ENCODE measurements at places on chromosomes 5 and 9.
A peak's percentile ranks its signal among the peaks of the same experiment; 100 is the strongest.

DNA sequence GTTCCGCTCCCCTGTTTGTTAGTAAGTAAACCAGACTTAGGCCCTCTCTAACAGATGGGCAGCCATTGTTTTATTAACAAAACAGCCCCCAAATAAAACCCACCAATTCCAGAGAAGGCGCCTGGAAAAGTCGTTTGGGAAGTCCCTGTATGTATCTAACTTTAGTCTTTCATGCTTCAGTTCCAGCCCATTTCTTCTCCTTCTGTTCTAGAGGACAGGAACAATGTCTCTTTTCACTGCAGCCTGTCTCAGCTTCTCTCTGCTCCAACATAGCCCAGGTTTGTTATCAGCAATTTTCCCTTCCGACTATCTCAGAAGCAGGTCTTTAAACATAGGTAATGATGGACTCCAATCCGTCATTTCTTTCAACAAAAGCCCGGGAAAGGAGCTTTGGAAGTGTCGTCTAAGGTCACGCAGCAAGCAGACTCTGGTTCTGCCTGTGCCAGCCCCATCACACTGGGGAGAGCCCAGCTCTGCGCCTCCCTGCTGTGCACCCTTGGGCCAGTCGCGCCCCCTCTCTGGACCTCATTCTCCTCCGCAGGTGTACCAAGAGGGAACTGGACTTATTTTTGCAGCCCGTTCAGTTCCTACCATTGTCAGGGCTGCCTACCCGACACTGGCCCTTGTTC, 9.6 kb upstream of the AKNA start:
- H3K27me3 ChIP-seq, result no peaks in the 10 kb centered on the region
- peak overlapping the region; percentile 85 for H3K4me3 ChIP-seq
- H3K36me3 ChIP-seq, result no peaks in the 10 kb centered on the region
- H3K27ac ChIP-seq, result peak overlapping the region; percentile 94
- DNase-seq, result no peak

DNA sequence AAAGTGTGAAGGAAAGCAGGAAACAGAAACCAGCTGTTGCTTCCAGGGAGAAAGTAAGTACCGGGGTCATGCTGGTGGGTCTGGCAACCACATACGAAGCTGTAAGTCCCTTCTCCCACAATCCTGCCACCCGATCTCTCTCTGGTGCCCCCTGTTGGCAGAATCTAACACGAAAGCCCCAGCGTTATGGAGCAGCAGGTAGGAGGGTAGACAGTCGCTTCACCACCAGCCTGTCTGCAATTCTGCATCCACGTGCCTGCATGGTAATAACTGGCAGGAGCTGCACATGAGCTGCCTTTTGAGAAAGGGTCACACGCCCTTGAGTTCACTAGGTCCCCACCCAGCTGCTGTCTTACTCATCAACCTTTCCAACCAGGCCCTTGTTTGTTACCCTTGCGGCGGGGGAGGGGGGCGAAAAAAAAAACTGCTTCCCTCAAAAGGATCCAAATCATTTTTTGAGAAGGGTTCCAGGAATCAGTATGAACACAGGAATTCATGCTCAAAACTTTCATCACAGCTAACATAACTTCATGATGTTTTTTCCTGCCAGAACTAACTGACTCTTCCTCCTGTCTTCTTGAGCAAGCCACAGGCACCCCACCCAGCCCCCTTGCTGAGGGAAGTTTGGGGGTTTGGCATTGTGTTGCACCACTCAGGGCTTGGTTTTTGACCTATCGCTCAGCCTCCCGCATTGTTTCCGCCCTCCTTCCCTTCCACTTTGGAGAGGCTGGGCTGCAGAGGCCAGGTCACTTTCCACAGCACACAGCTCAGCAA, 19.6 kb upstream of the TMEM252 start:
- H3K36me3 ChIP-seq, result no peaks in the 10 kb centered on the region
- H3K4me1 ChIP-seq, result peaks cover 8% of the 10 kb centered on the region
- H3K27me3 ChIP-seq, result peaks cover 53% of the 10 kb centered on the region
- peak overlapping the region; percentile 22 for H3K27ac ChIP-seq
- DNase-seq, result no peak

DNA sequence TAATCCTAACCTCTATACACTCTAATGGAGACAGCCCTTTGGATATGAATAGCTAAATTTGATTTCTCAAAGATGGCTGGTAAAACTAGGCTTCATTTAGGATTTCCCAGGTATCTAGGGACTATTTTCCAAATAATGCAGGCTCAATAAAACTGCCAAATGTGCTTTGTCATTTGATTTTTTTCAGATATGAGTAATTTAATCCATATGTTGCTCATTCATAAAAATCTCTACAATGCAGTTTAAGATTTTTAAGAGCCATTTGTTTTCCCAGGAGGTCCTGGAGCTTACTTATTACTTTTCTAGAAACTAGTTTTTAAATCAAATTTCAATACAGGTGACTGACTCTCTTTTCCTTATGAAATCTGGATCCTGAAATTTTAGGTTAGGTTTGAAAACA, 349.3 kb upstream of the SLC24A2 start:
- DNase-seq, result no peak
- H3K27me3 ChIP-seq, result no peaks in the 10 kb centered on the region
- no peaks in the 10 kb centered on the region for H3K36me3 ChIP-seq

DNA sequence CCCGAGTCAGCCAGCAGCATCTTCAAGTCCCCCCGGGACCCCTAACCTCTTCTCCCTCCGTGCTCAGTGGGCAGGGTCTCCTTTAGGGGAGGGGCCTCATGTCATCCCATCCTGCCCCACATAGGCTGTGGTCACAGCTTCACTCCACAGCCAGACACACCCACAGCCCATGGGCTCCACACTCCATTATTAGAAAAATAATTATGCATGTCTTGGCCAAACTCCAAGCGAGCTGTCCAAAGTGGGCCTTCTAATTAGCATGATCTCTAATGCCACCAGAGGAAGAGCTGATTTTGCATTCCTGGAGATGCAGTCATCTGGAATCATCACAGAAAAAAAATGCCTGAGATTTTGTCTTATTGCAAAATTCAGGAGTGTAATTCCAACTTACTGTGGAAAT, 418.2 kb downstream of the IRX2 start:
- no peaks in the 10 kb centered on the region for H3K36me3 ChIP-seq
- H3K27ac ChIP-seq, result no peak overlapping the region
- no peak for DNase-seq
- H3K4me1 ChIP-seq, result peaks cover 21% of the 10 kb centered on the region

DNA sequence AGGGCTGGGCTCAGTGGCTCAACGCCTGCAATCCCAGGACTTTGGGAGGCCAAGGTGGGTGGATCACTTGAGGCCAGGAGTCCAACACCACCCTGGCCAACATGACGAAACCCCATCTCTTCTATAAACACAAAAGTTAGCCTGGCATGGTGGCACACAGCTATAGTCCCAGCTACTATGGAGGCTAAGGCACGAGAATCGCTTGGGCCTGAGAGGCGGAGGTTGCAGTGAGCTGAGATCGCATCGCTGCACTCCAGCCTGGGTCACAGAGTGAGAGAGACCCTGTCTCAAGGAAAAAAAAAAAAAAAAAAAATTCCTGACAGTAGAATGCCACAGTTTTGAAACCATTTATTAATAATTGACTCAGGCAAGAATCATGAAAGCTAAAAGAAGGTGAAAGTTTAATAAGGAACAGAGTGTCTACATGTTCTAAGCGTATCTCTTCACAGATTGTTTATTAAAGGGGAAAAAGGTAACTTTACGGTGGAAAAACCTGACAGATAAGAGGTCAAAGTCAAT, 5.7 kb upstream of the PTGR1 start:
- peaks cover 2% of the 10 kb centered on the region for H3K27me3 ChIP-seq
- H3K4me1 ChIP-seq, result peaks cover 1% of the 10 kb centered on the region
- no peak overlapping the region for H3K27ac ChIP-seq
- DNase-seq, result no peak
- no peaks in the 10 kb centered on the region for H3K36me3 ChIP-seq

GRCh38 chr5:159933531-159934485, 17.5 kb downstream of the ADRA1B start:
- H3K27ac ChIP-seq, result no peak overlapping the region
- no peaks in the 10 kb centered on the region for H3K36me3 ChIP-seq
- no peak overlapping the region for H3K4me3 ChIP-seq

DNA sequence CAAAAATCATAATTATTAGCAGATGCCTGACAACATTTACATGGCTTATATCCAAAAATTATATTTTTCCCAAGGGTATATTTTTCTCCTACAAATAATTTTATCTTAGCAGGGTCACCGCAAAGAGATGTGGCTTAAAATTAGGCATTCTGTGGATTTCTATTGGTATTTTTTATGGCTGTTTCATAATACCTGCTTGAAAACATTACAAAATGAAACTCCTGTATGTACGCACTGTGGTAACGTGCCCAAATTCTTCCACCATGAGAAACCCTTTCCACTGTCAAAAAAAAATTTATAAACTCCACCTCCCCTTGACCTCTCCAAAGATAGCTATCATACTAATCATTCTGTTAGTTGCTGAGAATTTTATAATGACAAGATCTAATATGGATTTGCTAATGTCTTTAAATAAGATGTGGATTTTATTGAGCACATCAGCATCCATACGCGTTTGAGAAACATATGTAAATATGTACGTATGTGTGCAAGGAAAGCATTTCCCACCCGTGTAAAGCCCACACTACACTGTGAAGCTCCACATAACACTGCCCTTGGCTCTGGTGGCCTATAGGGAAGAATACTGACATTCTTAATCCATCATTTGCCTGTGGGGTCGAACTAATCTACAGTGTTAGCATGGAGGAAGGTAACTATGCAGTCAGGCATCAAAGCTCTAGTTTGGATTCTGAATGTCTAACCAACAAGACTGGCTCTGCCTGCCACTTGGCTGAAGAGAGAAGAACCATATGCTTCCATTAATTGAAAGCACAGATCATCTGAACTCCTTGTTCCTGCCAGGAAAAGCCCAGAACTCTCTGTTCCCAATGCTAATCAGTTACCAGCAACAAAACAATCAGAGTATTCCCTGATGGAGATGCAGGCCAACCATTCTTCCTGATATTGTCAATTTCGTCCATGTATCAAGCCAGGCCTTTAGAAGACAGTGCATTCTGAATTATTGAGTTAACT, 244.7 kb downstream of the SPOCK1 start:
- no peaks in the 10 kb centered on the region for H3K36me3 ChIP-seq
- no peak overlapping the region for H3K27ac ChIP-seq
- H3K4me3 ChIP-seq, result no peak overlapping the region
- peaks cover 6% of the 10 kb centered on the region for H3K4me1 ChIP-seq
- peaks cover 33% of the 10 kb centered on the region for H3K27me3 ChIP-seq

DNA sequence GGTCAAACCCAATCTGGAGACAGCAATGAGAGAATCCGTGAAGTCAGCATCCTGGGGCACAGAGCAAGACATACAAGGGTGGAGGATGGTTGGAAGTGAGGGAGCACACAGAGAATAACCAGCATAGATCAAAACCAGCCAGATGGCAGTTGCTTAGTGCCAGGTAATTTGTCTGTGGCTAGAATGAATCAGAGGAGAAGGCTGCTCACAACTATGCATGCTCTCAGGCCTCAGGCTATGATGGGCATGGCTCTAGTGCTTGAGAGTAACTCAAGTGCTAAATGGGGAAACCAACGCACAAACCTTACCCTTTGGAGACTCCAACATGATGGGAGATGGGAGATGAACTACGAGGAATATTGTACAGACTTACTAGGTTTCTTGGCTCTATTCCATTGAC, 160.8 kb downstream of the DMRT2 start:
- peaks cover 4% of the 10 kb centered on the region for H3K4me1 ChIP-seq
- no peak overlapping the region for H3K27ac ChIP-seq
- DNase-seq, result no peak
- no peak overlapping the region for H3K4me3 ChIP-seq
- no peaks in the 10 kb centered on the region for H3K36me3 ChIP-seq
- H3K27me3 ChIP-seq, result peaks cover 1% of the 10 kb centered on the region

GRCh38 chr5:42991404-42992087, 48.6 kb downstream of the ANXA2R start:
- DNase-seq, result no peak
- H3K4me3 ChIP-seq, result peak overlapping the region; percentile 85
- H3K4me1 ChIP-seq, result peaks cover 12% of the 10 kb centered on the region
- H3K36me3 ChIP-seq, result no peaks in the 10 kb centered on the region
- peaks cover 74% of the 10 kb centered on the region for H3K27me3 ChIP-seq
